ENCODE measurements at places on chromosomes 6 and 20. TPM values are rescaled to one million over a fixed set of nuclear protein-coding genes. Genes with fewer than 3 reads are reported as not detected.

The GFOD1 gene
- total RNA-seq: 18.1 TPM

The DDO gene
- total RNA-seq: 0.16 TPM

The ADGRF4 gene
- 0.16 TPM for total RNA-seq

The XKR7 gene
- not detected for total RNA-seq

The ASF1A gene
- total RNA-seq: 7.6 TPM

The SLC35D3 gene
- total RNA-seq: not detected

The OR2J3 gene
- not detected for total RNA-seq

The GABRR1 gene
- not detected for total RNA-seq

The FNDC11 gene
- 0.36 TPM for total RNA-seq

The TNFRSF6B gene
- 1.8 TPM for total RNA-seq

The CPXM1 gene
- total RNA-seq: 0.97 TPM

The RCAN2 gene
- total RNA-seq: 0.16 TPM

The HSPA12B gene
- total RNA-seq: 1.1 TPM

The COX4I2 gene
- not detected for total RNA-seq

The KCNK17 gene
- not detected for total RNA-seq

The KHDC1L gene
- total RNA-seq: not detected

The BTNL2 gene
- total RNA-seq: not detected

The TBX18 gene
- total RNA-seq: 45.5 TPM

The METTL24 gene
- not detected for total RNA-seq

The TFAP2A gene
- total RNA-seq: 4.5 TPM

The DSE gene
- 62.9 TPM for total RNA-seq

The PKIG gene
- total RNA-seq: 72.0 TPM

The ABHD16B gene
- total RNA-seq: not detected

The HLA-C gene
- total RNA-seq: 380 TPM

The ADGRG6 gene
- 1.4 TPM for total RNA-seq

The BMP2 gene
- total RNA-seq: 4.7 TPM

The CDSN gene
- total RNA-seq: not detected

The TOMM6 gene
- total RNA-seq: 134 TPM

The MUC22 gene
- total RNA-seq: not detected

The OR2B6 gene
- total RNA-seq: not detected

The SLC17A3 gene
- total RNA-seq: not detected

The PACRG gene
- 0.16 TPM for total RNA-seq

The SYNGAP1 gene
- total RNA-seq: 3.7 TPM

The TCP11 gene
- total RNA-seq: not detected

The SCRT2 gene
- not detected for total RNA-seq

The GLP1R gene
- total RNA-seq: not detected

The SEMG1 gene
- not detected for total RNA-seq

The RSPH9 gene
- 0.97 TPM for total RNA-seq

The SIRPD gene
- not detected for total RNA-seq

The DLL1 gene
- total RNA-seq: 0.16 TPM

The HUS1B gene
- total RNA-seq: not detected

The BHLHE23 gene
- not detected for total RNA-seq

The PTCRA gene
- not detected for total RNA-seq

The CPNE5 gene
- total RNA-seq: under 0.01 TPM

The AGER gene
- 1.6 TPM for total RNA-seq

The ZNF334 gene
- total RNA-seq: 2.6 TPM

The PKIB gene
- 0.90 TPM for total RNA-seq

The WFDC2 gene
- not detected for total RNA-seq

The TMC2 gene
- not detected for total RNA-seq

The CAP2 gene
- total RNA-seq: 4.7 TPM

The RSPH4A gene
- 0.32 TPM for total RNA-seq

The MLN gene
- total RNA-seq: not detected

The CASS4 gene
- 17.0 TPM for total RNA-seq

The FAM83C gene
- total RNA-seq: not detected

The COL21A1 gene
- 31.8 TPM for total RNA-seq

The ZSWIM3 gene
- 6.1 TPM for total RNA-seq

The EDN1 gene
- total RNA-seq: 111 TPM

Data from cardiac atrium fibroblast (primary cell).